ENCODE measurements at places on chromosomes 7 and 10.

- peak; percentile 65 for DNase-seq
Measured at GRCh38 chr7:87345962-87346371, 503 bp downstream of the CROT start.

GRCh38 chr10:132489053-132489703, 48.4 kb upstream of the INPP5A start:
- no peak for DNase-seq

DNA sequence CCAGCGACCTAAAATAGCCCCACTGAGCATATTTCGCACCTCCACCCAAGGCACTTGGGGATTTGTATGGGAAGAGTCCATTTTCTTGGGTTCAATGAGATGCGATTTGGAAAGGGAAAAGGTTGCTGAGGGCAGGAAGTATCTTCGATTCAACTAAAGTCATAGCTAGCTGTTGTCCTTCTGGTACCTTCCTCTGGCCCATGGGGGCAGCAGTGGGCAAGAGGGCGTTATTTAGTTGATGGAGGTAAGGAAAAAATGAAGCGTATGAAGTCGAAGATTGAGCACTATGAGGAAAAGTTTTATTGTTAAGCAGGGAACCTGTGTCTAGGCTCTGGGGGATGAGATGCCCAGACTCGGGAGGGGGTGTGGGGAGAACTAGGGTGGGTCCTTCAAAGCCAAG, 135.4 kb downstream of the EVX1 start:
- peak; percentile 11 for DNase-seq

GRCh38 chr7:121126801-121127534, 138.5 kb downstream of the CPED1 start:
- DNase-seq = peak; percentile 64

DNA sequence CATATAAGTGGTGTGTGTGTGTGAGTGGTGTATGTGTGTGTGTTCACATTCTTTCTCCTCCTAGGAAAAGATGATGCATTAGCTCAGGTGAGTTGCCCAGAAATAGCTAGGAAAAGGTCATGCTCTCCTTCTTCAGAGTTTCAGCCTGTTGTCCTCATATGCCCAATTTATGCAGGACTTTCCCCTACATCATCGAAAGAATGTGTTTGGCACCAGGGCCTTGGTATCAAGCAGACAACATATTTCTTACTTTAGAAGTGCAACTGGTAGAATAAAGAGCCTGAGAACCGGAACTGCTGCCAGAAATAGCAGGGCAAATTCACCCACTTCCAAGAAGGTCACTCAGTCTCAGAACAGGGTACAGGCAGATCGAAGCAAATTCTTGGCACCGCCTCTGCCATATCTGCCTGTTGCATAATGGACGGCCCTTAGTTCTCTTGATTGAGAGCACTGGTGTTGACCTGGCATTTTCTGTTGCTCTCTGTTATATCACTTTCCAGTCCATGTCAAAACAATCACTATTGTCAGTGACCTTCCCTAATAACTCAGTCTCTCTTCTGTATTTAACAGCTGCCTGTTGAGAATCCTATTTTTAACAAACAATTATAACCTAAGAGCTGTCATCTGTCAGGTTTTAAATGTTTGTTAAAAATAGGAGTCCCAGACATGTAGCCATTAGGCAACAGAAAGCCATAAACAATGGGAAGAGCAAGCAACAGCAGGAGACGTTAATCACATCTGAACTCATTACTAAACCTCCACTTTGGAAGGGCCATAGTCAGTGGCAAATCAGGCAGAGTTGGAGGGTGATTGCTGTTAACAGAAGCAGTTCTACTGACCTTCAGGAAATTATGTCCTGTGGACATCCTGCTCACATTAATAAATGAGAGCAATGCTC, 20.7 kb downstream of the ADRB1 start:
- peak; percentile 38 for DNase-seq

- DNase-seq = no peak
Measured at GRCh38 chr10:44725404-44725803, 185.7 kb upstream of the TMEM72 start.

GRCh38 chr7:116211913-116212596, 1.7 kb downstream of the TES start:
- DNase-seq = peak; percentile 11
